Fibroblast of villous mesenchyme (primary cell): ENCODE measurements at places on chromosomes 1 and 21. TPM values are rescaled to one million over a fixed set of nuclear protein-coding genes. Genes with fewer than 3 reads are reported as not detected.
A peak's percentile ranks its signal among the peaks of the same experiment; 100 is the strongest.

DNA sequence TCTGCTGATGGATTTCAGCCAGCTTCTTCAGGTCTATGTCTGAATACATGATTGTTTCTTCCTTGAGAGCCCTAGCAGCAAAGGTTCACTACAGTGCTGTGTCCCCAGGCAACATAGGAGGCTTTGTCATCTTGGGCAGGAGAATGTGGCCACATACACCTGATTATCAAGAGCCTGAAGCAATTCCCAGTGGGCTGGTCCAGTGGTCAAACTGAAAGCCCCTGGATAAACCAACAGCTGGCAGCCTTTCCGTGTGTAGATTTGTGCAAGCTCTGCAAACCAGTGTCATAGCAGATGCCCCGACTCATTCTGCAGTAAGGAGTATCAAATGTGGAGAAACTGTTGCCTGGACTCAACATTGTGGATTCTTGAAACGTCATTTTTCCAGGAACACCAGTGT, 2.3 kb upstream of the GIPC2 start:
- DNase-seq, result no peak

DNA sequence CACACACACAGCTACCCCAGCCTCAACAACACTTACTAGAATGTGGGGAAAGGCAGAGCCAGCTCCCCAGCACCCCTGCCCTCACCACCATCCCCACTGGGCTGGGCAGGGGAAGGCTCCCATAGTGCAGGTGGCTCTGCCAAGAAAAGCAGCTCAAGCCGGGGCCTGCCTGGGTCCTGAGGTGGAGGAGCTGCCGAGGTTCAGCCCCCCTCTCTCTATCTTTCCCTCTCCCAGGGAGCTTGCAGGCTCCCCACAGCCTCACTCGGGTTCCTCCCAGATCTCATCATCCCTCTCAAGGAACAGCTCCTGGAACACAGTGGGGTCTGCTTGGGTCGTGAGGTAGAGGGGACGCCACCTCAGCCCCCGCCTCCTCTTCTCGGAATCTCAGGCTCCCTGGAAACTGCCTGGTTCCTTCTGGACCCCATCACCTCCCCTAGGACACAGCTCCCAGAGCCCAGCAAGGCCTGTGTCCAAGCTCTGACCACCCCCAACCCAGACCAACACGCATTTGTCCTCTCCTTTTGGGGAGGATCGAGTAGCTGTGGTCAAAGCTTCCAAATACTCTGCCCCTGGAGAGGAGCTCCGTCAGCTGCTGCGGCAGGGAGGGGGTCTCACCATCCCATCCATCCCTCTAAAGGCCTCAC, 704 bp downstream of the S100A16 start:
- DNase-seq, result no peak

- no peak for DNase-seq
These were observed 29.9 kb downstream of the TTF2 start for GRCh38 chr1:117089996-117090395.

GRCh38 chr1:195185736-195186135, 1422.5 kb downstream of the KCNT2 start:
- no peak for DNase-seq

- DNase-seq, result no peak
These were observed 68.2 kb upstream of the BCL9 start for GRCh38 chr1:147472966-147473732.

DNA sequence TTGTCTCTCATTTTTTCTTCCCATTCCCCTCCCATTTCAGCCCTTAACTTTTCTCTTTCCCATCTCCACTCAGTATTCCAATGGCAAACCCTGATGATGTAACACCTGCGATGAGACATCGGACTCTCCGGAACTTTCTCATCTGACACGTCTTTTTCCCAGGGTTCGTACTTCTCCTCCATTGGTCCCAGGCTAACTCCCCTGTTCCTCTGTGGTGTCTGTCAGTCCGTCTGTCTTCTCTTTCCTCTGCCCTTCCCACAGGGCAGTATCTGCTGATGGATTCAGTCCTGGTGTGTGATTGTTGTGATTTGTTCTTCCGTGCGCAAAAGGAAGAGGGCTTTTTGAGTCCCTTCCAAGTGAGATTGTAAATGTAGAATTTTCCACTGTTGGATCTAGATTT, 27.7 kb downstream of the VANGL2 start:
- DNase-seq, result no peak

- DNase-seq, result no peak
These were observed 163.9 kb downstream of the LRRC40 start for GRCh38 chr1:70041317-70042045.

Gene SERTAD4
- total RNA-seq, result 10.6 and 31.1 TPM in 2 replicates

Gene SHISAL2A
- not detected in 2 replicates for total RNA-seq

- DNase-seq, result no peak
These were observed 135.4 kb downstream of the LMO4 start for GRCh38 chr1:87464022-87464490.

Gene LCE1A
- not detected in 2 replicates for total RNA-seq

- DNase-seq, result no peak
These were observed 6.7 kb downstream of the CR1L start for GRCh38 chr1:207651583-207651982.

- DNase-seq, result no peak
These were observed 4.5 kb upstream of the ANKRD13C start for GRCh38 chr1:70358921-70359564.

Gene RAB42
- 3.9 and 5.2 TPM in 2 replicates for total RNA-seq

Gene RCC1
- 28.0 and 41.9 TPM in 2 replicates for total RNA-seq

- no peak for DNase-seq
These were observed 9.7 kb upstream of the PTGS2 start for GRCh38 chr1:186689907-186690306.

DNA sequence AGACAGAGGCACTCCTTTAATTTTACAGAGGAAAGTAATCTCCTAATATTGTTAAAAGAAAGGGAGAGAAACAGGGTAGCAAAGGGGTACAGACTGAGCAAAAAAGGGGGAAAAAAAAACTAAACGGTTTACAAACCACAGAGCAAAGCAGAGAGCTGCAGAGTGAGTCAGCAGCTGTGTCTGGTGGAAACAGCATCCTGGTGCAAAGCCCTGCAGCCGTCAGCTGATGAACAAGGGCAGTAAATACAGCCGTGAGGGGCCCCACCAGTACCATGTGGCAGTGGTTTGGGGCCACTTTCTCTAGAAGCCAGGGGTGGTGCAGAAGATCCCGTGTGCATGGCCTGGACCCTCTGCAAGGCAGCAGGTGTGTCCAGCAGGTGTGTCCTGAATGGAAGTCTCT, 111.3 kb downstream of the ERG start:
- DNase-seq, result no peak

GRCh38 chr1:62228883-62229187, 34.2 kb downstream of the L1TD1 start:
- no peak for DNase-seq

DNA sequence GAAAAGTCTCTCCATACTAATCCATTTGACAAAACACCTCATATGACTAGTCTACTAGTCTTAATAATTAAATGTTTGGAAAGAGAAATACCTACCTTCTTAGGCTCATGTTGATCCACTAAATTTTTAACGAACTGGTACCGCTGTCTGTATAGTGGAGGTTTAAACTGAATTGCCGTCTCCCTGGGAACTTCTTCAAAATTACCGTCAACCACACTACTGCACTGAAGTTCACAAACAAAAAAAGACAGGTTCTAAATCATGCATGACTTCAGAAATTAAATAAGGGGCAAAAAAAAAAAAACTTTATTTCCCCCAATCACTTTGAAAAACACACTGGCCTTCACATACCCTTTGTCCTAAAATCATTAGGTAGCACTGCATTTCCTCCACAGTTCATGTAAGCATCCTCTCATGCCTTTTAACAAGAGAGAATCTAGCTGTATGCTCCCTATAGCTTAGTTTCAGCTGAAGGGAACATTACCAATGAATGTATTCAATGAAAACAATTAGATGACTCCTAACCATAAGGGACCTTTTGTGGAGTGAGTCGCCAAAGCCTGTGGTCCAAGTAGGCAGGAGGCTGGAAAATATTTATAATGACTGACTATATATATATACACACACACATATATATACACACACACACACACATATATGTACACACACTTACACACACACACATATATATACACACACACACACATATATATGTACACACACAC, 3.4 kb downstream of the HENMT1 start:
- DNase-seq, result no peak

- peak; percentile 98 for DNase-seq
These were observed 106.5 kb upstream of the SLC44A3 start for GRCh38 chr1:94713472-94714141.

Gene OR2T35
- not detected in 2 replicates for total RNA-seq

GRCh38 chr1:83104558-83104957, 894.4 kb downstream of the TTLL7 start:
- no peak for DNase-seq

Gene SAMSN1
- total RNA-seq, result 0.86 TPM in 1 of 2 replicates, not detected in the other

Gene TRPM2
- total RNA-seq, result under 0.01 and 0.32 TPM in 2 replicates
